Stimulated activated CD4-positive, alpha-beta T cell treated with anti-CD3 and anti-CD28 coated beads, Interleukin-1b, Interleukin-23, amount 100 ng/mL, for 1 hour (primary cell): ENCODE measurements at places on chromosomes 7 and 10.

- no peak for DNase-seq
Measured at GRCh38 chr7:35555934-35556333, 139.0 kb downstream of the HERPUD2 start.

DNA sequence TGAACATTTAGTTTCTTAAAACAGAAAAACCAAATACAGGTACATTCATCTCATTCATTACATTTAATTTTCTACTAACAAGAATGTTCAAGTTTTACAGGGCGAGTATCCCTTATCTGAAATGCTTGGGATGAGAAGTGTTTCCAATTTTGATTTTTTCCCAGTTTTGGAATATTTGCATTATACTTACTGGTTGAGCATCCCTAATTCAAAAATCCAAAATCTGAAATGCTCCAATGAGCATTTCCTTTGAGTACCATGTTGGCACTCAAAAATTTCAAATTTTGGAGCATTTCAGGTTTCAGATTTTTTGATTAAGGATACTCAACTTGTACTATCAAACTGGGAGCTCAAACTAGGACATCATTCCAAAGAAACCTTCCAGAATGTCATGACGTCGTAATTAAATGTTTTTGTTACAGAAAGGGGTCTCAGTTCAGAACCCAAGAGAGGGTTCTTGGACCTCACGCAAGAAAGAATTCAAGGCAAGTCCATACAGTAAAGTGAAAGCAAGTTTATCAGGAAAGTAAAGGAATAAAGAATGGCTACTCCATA lies 90.8 kb upstream of the PIK3CG start:
- DNase-seq = no peak

DNA sequence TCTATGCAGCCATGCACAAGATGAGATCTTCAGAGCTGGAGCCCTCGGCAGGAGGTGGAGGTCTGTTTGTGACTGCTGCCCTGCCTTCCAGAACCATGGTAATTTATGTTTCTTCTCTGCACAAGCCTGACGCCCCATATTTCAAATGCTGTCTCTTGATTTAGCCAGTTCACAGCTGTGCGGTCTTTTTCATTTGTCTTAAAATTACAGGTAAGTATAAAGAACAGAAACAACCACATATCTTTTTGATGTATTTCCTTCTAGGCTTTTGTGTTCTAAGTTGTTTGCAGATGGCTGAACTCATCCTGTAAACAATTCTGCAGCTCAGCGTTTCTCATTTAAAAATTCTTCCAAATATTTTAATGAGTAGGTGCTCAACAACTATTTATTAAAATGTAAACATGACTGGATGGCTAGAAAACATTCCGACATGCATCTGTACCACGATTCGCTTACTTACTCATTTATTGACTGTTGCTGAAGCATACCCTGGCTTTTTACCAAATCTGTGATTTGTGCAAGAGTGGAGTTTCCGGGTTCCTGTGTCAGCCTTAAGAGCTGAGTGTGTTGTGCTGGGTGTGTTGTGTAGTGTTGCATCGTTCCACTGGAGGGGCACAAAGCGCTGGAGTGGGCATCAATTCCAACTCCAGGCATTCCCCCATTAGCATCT lies 58.9 kb downstream of the PIP4K2A start:
- DNase-seq = no peak

GRCh38 chr7:49333180-49333881 lies 409.0 kb downstream of the CDC14C start:
- no peak for DNase-seq

GRCh38 chr7:106521541-106521940 lies 139.4 kb downstream of the CCDC71L start:
- DNase-seq = no peak

DNA sequence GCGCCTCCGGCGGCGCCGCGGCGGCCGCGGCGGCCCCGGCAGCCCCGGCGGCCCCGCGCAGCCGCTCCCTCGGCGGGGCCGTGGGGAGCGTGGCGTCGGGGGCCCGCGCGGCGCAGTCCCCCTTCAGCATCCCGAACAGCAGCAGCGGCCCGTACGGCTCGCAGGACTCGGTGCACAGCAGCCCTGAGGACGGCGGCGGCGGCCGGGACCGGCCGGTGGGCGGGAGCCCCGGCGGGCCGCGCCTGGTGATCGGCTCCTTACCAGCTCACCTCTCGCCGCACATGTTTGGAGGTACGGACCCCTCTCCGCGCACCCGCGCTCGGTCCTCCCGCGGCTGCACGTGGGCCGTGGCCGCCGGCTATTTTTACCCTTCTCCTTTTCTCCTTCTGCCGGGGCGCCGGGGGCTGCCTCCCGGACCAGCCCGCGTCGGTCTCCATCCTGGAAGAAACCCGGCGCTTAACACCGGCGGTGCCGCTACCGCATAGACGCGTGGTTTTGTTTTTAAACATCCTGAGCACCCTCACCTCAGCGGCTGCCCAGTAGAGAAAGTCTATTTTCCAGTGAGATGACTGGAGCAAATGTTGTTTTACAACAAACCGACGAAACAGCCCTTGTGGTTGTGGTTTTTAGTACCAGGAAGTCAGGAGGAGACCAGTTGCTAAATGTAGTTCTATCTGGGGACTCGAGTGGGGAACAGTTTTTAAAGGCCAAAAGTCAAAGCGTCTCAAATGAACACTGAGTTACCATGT lies 1.3 kb downstream of the ZNRF2 start:
- peak; percentile 6 for DNase-seq

- no peak for DNase-seq
Measured at GRCh38 chr10:78996792-78997129, 72.0 kb upstream of the ZMIZ1 start.

GRCh38 chr10:112280205-112280921 lies 2.8 kb upstream of the TECTB start:
- no peak for DNase-seq

GRCh38 chr7:74457007-74457406 lies 3.3 kb downstream of the GTF2IRD1 start:
- DNase-seq = no peak

DNA sequence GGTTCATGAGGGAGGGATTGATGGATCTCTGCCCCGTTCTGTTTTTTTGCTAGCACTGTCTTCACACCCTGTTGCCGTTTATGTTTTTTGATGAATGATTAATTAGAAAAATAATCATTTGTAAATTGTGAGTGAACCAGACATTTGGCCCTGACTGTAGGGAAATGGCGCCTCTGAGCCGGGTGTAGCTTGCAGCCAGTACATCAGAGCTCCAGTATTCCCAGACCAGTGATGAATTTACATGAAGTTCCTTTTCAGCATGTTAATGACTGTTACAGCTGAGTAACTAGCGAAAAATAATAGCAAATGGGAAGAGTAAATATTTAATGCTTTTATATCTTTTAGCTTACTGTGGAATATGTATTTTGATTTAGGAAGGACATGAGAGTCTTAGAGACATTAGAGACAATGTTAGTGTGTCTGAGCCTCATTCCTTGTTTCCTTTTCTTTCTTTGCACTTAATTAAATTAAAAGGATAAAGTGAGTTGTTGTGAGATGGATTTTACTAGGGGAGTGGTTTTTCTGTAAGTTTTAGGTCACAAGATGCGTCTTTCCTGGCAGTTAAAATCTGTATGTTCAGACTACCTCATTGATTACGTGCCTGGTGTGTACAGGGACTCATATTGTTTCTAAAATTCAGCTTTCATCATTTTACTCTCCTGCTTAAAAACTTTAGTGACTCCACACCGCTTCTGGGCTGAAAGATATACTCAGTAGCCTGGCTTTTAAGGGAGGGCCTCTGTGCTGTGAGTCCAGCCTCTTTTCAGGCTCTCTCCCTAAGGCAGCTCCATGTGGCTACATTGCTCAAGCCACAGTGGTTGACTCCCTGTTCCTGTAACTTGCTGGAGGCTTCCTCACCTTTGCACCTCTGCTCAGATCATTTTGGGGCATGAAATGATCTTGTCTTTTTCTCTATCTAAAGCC lies 86.4 kb downstream of the AUTS2 start:
- no peak for DNase-seq

DNA sequence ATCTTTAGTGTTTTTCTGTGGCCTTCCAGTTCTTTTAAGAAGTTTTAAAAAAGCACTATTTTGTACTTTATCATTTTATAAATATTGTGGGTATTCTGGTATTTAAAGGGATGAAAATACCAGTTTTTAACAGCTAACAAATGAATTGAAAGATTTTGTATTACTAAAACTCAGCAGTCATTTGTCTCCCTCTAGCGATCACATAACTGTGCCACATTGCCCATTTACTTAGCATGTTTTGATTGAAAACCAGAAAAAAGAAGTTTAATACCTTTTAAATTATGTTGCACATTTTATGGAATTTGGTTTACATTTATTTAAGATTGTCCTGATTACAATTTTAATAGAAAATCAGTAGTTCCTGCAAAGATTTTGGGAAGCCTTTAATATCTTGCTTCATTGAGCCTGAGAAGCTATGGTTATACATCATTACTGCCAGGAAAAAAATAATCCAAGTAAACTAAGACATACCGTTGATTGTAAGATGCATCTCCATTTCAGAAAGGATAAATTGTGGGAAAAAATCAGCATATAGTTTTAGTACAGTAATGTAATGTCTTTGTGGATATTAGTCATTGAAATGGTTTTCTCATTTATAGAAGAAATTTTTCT lies 34.9 kb downstream of the TAX1BP1 start:
- DNase-seq = no peak

GRCh38 chr7:149291781-149292461 lies 29.9 kb downstream of the ZNF783 start:
- no peak for DNase-seq

- no peak for DNase-seq
Measured at GRCh38 chr7:66099551-66100407, 14.9 kb upstream of the CRCP start.

GRCh38 chr7:128876586-128876977 lies 13.9 kb downstream of the ATP6V1F start:
- no peak for DNase-seq
